Regular cardiac myocyte (primary cell): ENCODE measurements at places on chromosomes 12 and 14. TPM values are rescaled to one million over a fixed set of nuclear protein-coding genes. Genes with fewer than 3 reads are reported as not detected.

LIN7A gene
- total RNA-seq: 21.3 and 36.6 TPM in 2 replicates

STON2 gene
- total RNA-seq: 0.19 and 0.85 TPM in 2 replicates

ADAM21 gene
- 1.5 and 2.0 TPM in 2 replicates for total RNA-seq

BHLHE41 gene
- total RNA-seq: 2.1 and 6.5 TPM in 2 replicates

TCL1A gene
- total RNA-seq: not detected in 2 replicates

FAM181A gene
- not detected in 2 replicates for total RNA-seq

BDKRB2 gene
- 0.58 and 11.0 TPM in 2 replicates for total RNA-seq

HOXC9 gene
- total RNA-seq: under 0.01 TPM in 1 of 2 replicates, not detected in the other

MORN3 gene
- total RNA-seq: 0.56 and 0.58 TPM in 2 replicates

CCDC196 gene
- not detected in 2 replicates for total RNA-seq

SRRM4 gene
- total RNA-seq: not detected in 2 replicates

HSPA2 gene
- total RNA-seq: 2.3 and 5.9 TPM in 2 replicates

TPH2 gene
- under 0.01 TPM in 1 of 2 replicates, not detected in the other for total RNA-seq

COX8C gene
- total RNA-seq: not detected in 2 replicates

SYNDIG1L gene
- under 0.01 TPM in 1 of 2 replicates, not detected in the other for total RNA-seq

DENND5B gene
- total RNA-seq: 9.0 and 17.8 TPM in 2 replicates

TAS2R31 gene
- total RNA-seq: 2.5 and 5.6 TPM in 2 replicates

OAS1 gene
- 0.77 and 2.8 TPM in 2 replicates for total RNA-seq

TDRD9 gene
- 0.58 and 2.5 TPM in 2 replicates for total RNA-seq

RAPGEF3 gene
- 5.1 and 8.8 TPM in 2 replicates for total RNA-seq

ASIC1 gene
- total RNA-seq: 0.58 and 0.85 TPM in 2 replicates

B3GNT4 gene
- under 0.01 and 0.77 TPM in 2 replicates for total RNA-seq

ATG14 gene
- 9.0 and 21.4 TPM in 2 replicates for total RNA-seq

CD4 gene
- 0.28 and 0.58 TPM in 2 replicates for total RNA-seq

CALM1 gene
- total RNA-seq: 236 and 414 TPM in 2 replicates

DNAI7 gene
- total RNA-seq: under 0.01 and 0.28 TPM in 2 replicates

ADGRD1 gene
- total RNA-seq: 0.38 and 1.1 TPM in 2 replicates

PPP1R13B gene
- total RNA-seq: 2.1 and 7.3 TPM in 2 replicates

OAS2 gene
- total RNA-seq: 2.3 and 3.1 TPM in 2 replicates

SLC24A4 gene
- not detected in 2 replicates for total RNA-seq

PRH2 gene
- 0.19 TPM in 1 of 2 replicates, not detected in the other for total RNA-seq

GZMB gene
- total RNA-seq: not detected in 2 replicates

YLPM1 gene
- total RNA-seq: 20.5 and 20.9 TPM in 2 replicates

PLBD1 gene
- 0.58 and 2.8 TPM in 2 replicates for total RNA-seq

BCDIN3D gene
- 4.2 and 5.1 TPM in 2 replicates for total RNA-seq

KLHDC2 gene
- total RNA-seq: 46.6 and 74.1 TPM in 2 replicates

GLIPR1 gene
- 111 and 124 TPM in 2 replicates for total RNA-seq

PGAM5 gene
- 30.7 and 81.3 TPM in 2 replicates for total RNA-seq

PLEK2 gene
- 9.3 and 42.0 TPM in 2 replicates for total RNA-seq

STAC3 gene
- 0.19 and 1.1 TPM in 2 replicates for total RNA-seq

HOXC12 gene
- total RNA-seq: not detected in 2 replicates

POLE gene
- 13.0 and 31.4 TPM in 2 replicates for total RNA-seq

PRKD1 gene
- total RNA-seq: 5.6 and 21.7 TPM in 2 replicates

PZP gene
- not detected in 2 replicates for total RNA-seq

GPR68 gene
- 0.96 and 2.3 TPM in 2 replicates for total RNA-seq

MUCL1 gene
- not detected in 2 replicates for total RNA-seq

AVPR1A gene
- 0.38 and 0.56 TPM in 2 replicates for total RNA-seq

IFNG gene
- total RNA-seq: not detected in 2 replicates

CPM gene
- total RNA-seq: 16.9 and 19.0 TPM in 2 replicates

CLEC4D gene
- total RNA-seq: not detected in 2 replicates
